Right lobe of liver (tissue), 6 donors: ENCODE measurements at places on chromosomes 5 and 9. TPM values are rescaled to one million over a fixed set of nuclear protein-coding genes. Genes with fewer than 3 reads are reported as not detected.

DNA sequence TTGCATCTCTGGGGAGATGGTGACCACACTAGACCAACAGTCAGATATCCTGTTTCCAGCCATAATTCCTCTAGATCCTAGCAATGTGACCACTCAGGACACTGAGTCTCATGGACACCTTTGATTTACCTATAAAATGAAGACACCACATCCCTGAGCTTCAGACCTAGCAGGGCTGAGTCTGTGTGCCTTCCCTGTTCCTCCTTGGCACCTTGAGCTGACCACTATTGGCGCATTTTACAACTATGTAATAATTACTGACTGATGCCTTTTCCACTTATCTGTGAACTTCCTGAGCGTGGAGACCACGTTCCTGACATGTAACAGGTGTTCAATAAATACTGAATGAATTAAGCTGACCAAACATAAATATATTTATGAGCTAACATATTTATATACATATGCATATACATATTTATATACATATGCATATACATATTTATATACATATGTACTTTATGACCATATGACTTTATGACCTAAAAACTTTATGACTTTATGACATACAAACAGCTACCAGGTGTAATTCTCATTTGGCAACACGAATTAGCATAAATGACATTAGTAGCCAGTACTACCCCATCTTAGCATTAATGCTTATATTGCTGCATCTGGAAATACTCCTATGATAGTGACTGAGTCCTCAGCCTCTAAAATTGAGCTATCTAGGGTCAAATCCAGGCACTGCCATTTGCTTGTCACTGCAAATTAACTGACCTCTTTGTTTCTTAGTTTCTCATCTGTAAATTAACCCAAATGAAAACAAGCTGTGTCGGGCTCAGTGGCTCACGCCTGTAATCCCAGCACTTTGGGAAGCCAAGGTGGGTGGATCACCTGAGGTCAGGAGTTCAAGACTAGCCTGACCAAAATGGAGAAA is 150.6 kb downstream of the GNA14 start:
- no peaks in the 10 kb centered on the region for H3K4me1 ChIP-seq
- no peak overlapping the region for H3K4me3 ChIP-seq
- no peak overlapping the region for H3K27ac ChIP-seq
- no peaks in the 10 kb centered on the region for H3K36me3 ChIP-seq
- H3K27me3 ChIP-seq = no peaks in the 10 kb centered on the region

DNA sequence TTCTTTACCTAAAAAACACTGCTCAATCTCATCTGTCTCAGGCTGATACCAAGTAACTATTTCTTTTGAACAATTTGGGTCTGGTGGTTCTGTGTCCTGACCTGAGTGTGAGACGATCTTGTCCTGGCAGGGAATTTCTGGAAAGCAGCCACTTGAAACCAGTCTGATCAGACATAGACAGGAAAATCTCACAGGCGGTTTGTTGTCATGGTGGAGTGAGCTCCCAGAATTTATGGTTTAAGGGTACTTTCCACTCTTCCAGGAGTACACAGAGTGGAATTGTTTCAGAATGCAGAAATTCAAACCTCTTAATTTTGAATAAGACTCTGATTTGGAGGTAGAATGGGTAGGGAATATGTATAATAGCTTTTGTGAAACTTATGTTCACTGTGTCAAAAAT is 268.2 kb downstream of the ISL1 start:
- H3K27ac ChIP-seq = no peak overlapping the region
- DNase-seq = no peak
- H3K27me3 ChIP-seq = no peaks in the 10 kb centered on the region
- no peaks in the 10 kb centered on the region for H3K36me3 ChIP-seq
- H3K4me1 ChIP-seq = no peaks in the 10 kb centered on the region
- H3K4me3 ChIP-seq = no peak overlapping the region

DNA sequence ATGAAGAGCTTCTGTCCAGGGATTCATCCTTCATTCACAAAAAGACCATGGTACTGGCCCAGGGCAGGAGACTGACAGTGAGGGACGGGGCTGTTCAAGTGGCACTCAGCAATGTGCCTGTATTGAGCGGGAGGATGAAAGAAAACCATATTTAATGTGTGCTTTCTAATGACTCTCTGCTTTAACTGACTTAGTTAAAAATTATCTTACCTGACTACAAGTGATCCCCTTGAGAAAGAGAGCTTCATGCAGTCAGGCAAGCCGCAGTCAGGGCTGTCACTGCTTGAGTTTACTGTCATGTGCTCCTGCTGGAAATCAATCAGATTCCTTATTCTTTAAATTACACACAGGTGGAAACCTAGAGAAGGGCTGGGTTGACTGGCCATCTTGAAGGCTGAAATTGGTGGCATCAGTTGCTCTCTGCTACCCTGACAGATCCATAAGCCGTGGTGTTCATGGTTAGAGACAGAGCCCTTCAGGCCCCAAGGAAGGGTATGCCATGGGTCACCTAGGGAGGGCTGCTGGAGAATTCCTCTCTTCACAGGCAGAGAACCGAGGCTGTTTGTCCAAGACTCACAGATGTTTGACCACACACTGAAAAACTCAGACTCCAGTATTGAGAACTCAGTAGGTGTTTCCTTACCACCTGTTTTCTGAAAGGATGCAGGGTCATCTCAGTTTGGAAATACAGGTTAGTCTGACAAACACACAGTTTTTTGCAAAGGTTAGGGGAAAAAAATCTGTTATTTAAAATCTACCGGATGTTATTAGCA is 70.9 kb downstream of the TRIO start:
- no peak overlapping the region for H3K4me3 ChIP-seq
- no peaks in the 10 kb centered on the region for H3K27me3 ChIP-seq
- peaks cover 68% of the 10 kb centered on the region for H3K4me1 ChIP-seq
- no peak for DNase-seq

The MAMDC4 gene
- total RNA-seq = 9.4 TPM
